Keratinocyte (primary cell): ENCODE measurements at places on chromosomes 12 and 14.

- no peak for DNase-seq
- no peaks in the 10 kb centered on the region for H3K4me1 ChIP-seq
- no peak overlapping the region for H3K4me3 ChIP-seq
- H3K27ac ChIP-seq: no peak overlapping the region
- no peaks in the 10 kb centered on the region for H3K36me3 ChIP-seq
Measured at GRCh38 chr12:58455136-58455535, 465.2 kb downstream of the LRIG3 start.

DNA sequence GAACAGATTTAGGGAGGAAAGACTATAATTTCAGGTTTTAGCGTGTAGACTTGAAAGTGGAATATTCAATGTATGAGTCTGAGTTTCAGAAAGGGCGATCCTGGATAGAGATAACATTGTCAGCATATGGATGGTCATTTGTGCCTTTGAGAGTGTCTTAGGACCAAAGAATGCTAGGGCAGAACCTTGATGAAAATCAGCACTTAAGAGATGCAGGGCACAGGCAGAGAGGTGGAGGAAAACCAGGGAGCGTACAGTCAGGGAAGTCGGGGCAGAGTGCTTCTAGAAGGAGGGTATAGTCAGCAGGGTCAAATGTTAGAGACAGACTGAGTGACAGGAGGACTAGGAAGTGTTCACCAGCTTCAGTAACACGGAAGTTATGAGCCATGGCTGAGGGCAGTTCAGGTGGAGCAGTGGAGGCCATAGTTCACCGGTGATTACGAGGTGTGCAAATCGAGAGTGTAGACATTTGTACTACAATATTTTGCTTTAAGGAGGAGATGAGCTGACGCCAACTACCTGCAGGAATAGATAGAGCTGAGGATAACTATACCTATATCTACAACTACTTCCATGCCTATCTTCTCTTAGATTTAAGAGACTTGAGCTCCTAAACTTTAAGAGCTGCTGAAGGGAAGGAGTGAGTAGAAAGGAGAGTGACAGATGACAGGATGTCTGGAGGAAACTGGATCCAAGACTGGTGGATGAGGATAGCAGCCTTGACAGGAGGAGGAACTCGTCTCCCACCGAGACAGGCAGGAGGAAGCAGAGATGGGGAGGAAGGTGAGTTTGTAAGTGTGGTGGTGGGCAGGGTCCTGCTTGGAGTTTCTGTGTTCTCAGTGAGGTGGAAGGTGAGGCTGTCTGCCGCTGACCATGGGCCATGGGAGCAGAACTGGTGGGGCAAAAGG is 6.5 kb downstream of the CBLN3 start:
- H3K27ac ChIP-seq: no peak overlapping the region
- H3K27me3 ChIP-seq: no peaks in the 10 kb centered on the region
- H3K4me1 ChIP-seq: peaks cover 42% of the 10 kb centered on the region
- H3K36me3 ChIP-seq: no peaks in the 10 kb centered on the region

GRCh38 chr14:92122351-92122677 is 545 bp downstream of the CPSF2 start:
- peak overlapping the region; percentile 80 for H3K27ac ChIP-seq
- peak overlapping the region; percentile 94 for H3K4me3 ChIP-seq
- H3K27me3 ChIP-seq: no peaks in the 10 kb centered on the region
- peaks cover 4% of the 10 kb centered on the region for H3K36me3 ChIP-seq
- DNase-seq: no peak

DNA sequence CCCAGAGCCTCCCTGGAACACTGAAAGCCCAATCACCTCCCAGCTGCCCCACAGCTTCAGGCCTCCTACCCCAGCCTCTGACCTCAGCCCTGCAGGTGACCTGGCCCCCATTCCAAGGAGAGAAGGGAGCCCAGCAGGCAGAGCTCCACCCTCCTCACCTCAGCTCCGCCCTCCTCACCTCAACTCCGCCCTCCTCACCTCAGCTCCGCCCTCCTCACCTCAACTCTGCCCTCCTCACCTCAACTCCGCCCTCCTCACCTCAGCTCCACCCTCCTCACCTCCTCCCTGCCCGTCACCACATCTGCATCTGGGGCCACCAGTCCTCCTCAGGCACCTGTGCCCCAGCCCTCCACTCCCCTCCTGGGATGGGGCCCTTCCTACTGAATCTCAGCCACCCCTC is 112.2 kb upstream of the SFSWAP start:
- no peaks in the 10 kb centered on the region for H3K36me3 ChIP-seq
- DNase-seq: no peak
- H3K27me3 ChIP-seq: no peaks in the 10 kb centered on the region
- H3K4me1 ChIP-seq: no peaks in the 10 kb centered on the region
- no peak overlapping the region for H3K4me3 ChIP-seq
- no peak overlapping the region for H3K27ac ChIP-seq

GRCh38 chr12:7693793-7694192 is 1.8 kb downstream of the GDF3 start:
- H3K27me3 ChIP-seq: no peaks in the 10 kb centered on the region
- no peak overlapping the region for H3K4me3 ChIP-seq
- no peak overlapping the region for H3K27ac ChIP-seq
- no peak for DNase-seq
- H3K36me3 ChIP-seq: no peaks in the 10 kb centered on the region
- H3K4me1 ChIP-seq: no peaks in the 10 kb centered on the region
